GM13976 (cell line): ENCODE measurements at places on chromosomes 7 and 10.

DNA sequence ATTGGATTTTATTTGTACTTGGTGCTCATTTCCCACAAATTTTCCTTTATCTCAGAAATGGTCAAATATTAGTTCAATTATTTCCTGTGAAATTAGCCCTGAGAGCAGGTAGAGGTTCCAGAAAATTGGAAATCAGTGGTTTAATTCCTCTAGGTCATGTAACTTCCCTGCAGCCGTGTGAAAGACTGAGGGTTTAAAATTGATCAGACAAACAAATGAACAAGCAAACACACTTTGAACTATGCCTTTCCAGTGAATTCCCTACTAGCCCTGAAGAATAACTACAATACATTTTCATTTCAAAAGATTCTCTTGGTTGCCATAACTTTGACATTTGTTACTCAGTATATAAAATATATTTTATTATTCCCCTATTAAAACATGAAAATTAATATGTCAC, 1116.7 kb downstream of the REEP3 start:
- no peak for DNase-seq

- DNase-seq, result no peak
Observed at GRCh38 chr10:123897146-123897545, 5.5 kb upstream of the CPXM2 start.

GRCh38 chr7:13278020-13278419, 590.6 kb downstream of the ARL4A start:
- no peak for DNase-seq

- no peak for DNase-seq
Observed at GRCh38 chr7:79459381-79459780, 5.9 kb upstream of the MAGI2 start.

DNA sequence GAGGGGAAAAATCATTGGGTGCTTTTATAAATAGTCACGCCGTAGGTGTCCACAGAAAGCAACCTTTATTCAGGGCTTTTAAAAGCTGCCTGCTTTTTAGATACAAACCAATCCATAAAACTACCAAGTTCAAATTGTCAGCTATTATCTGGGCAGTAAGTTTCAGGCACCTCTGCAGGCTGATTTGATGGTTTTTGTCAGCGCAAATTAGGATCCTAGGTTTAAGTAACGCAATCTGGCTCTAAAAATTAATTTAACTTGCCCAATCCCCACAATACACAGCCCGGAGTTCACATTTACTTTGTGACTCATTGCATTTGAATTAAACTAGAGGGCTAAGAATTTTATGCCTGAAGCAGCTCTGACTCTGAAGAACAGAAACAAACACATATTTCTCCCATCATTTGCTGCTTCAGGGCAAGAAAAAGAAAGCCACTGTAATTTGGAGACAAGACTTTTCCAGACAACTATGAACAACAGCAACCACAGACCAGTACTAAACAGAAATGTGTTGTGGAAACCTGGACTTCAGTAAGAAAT, 43.3 kb downstream of the NRP1 start:
- DNase-seq, result no peak

- no peak for DNase-seq
Observed at GRCh38 chr10:10819206-10819856, 198.3 kb upstream of the CELF2 start.

- no peak for DNase-seq
Observed at GRCh38 chr7:121271916-121272315, 56.9 kb upstream of the WNT16 start.

GRCh38 chr10:100888957-100889356, 23.8 kb upstream of the SLF2 start:
- DNase-seq, result no peak

DNA sequence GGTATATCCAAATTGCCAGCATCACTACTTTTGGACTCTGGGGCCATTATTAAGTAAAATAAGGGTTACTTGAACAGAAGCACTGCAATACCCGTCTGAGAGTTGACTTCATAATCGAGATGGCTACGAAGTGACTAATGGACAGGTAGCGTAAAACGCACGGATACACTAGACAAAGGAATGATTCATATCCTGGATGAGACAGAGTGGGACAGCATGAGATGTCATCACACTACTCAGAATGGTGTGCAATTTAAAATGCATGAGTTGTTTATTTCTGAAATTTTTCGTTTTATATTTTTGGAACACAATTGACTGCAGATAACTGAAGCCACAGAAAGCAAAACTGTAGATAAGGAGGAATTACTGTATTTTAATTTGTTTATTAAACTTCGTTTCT, 421.5 kb upstream of the LRGUK start:
- no peak for DNase-seq

DNA sequence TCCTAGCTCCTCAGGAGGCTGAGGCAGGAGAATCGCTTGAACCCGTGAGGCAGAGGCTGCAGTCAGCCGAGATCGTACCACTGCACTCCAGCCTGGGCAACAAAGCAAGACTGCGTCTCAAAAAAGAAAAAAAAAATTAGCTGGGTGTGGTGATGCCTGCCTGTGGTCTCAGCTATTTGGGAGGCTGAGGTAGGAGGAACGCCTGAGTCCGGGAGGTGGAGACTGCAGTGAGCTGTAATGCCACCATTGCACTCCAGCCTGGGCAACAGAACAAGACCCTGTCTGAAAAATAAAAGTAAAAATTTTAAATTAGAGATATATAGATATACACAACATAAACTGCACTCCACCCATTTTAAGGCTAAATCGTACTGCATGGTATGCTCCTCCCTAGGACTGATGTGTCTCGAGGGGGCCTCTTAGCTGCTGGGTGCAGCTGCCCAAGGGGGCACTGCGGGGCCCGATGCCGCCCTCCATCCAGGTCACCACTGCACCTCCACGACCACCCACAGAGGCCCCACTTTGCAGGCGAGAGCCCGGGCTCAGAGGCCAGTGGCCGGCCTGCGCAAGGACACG, 40.9 kb upstream of the FOXK1 start:
- no peak for DNase-seq

DNA sequence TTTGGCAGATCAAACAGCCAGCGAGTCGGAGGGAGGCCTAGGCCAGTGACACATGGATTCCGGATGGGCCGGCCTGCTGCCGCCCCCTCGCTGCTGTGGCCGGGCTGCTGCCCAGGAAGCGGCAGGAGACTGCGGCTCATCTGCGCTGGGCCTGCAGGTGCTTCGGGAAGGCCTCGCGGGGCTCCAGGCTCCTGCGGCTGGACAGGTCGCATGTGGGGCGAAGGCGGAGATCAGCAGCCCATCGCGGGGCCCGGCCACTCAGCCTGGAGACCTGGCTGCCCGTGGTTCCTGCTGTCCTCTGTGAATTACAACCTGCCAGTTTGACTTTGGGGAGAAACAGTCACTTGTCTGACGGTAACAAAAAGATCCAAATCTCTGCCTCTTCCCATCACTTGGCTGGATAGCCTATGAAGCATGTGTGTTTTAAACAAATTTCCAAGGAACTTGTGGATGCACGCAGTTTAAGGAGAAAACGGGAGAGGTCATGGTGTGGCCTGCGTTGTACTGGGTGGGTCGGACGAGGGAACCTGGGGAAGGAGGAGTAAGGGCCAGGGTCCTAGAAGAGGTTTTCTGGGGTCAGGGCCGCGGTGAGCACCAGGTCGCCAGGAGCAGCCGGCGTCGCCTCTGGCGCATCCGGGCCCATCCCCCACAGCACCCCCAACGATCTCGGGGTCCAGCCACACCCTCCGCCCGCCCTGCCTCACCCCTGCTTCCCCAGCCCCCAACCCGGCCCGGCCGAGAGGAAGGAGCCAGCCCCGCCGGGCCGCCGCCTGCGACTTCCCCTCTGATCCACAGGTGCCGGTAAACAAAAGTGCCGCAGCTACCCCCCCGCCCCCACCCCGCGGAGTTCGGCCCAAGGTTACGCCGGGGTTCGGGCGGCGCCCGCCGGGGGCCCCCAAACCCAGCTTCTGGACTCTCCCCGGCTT, 1.6 kb downstream of the SPOCK2 start:
- DNase-seq, result peak; percentile 69
